ENCODE measurements at places on chromosomes 3 and 15. TPM values are rescaled to one million over a fixed set of nuclear protein-coding genes. Genes with fewer than 3 reads are reported as not detected.

Gene CCRL2
- total RNA-seq: 0.28 TPM

Gene RAD18
- total RNA-seq: 22.2 TPM

Gene EFCC1
- not detected for total RNA-seq

Gene ZNF662
- total RNA-seq: 0.54 TPM

Gene MNS1
- 0.36 TPM for total RNA-seq

Gene ITIH3
- total RNA-seq: 1.1 TPM

Gene PLCH1
- total RNA-seq: not detected

Gene IL5RA
- not detected for total RNA-seq

Gene UPK1B
- 0.28 TPM for total RNA-seq

Gene TUBGCP4
- 11.9 TPM for total RNA-seq

Gene KLHL6
- not detected for total RNA-seq

Gene DAG1
- total RNA-seq: 30.8 TPM

Gene TRIM59
- 65.4 TPM for total RNA-seq

Gene GPR149
- total RNA-seq: not detected

Gene SLC28A2
- total RNA-seq: not detected

Gene MYLK
- 521 TPM for total RNA-seq

Gene IP6K1
- total RNA-seq: 28.7 TPM

Gene FBXL2
- total RNA-seq: 15.6 TPM

Gene CPN2
- total RNA-seq: not detected

Gene TRAIP
- total RNA-seq: 6.3 TPM

Gene SHC4
- total RNA-seq: 2.5 TPM

Gene SMCO1
- not detected for total RNA-seq

Gene GOLGA6L7
- total RNA-seq: not detected

Gene NEO1
- 16.3 TPM for total RNA-seq

Gene ASB7
- 15.8 TPM for total RNA-seq

Gene OXNAD1
- 11.1 TPM for total RNA-seq

Gene COL6A5
- not detected for total RNA-seq

Gene AADACL2
- total RNA-seq: not detected

Gene CDHR4
- total RNA-seq: not detected

Data from IMR-90 (cell line).